ENCODE measurements at places on chromosomes 3 and 15.

DNA sequence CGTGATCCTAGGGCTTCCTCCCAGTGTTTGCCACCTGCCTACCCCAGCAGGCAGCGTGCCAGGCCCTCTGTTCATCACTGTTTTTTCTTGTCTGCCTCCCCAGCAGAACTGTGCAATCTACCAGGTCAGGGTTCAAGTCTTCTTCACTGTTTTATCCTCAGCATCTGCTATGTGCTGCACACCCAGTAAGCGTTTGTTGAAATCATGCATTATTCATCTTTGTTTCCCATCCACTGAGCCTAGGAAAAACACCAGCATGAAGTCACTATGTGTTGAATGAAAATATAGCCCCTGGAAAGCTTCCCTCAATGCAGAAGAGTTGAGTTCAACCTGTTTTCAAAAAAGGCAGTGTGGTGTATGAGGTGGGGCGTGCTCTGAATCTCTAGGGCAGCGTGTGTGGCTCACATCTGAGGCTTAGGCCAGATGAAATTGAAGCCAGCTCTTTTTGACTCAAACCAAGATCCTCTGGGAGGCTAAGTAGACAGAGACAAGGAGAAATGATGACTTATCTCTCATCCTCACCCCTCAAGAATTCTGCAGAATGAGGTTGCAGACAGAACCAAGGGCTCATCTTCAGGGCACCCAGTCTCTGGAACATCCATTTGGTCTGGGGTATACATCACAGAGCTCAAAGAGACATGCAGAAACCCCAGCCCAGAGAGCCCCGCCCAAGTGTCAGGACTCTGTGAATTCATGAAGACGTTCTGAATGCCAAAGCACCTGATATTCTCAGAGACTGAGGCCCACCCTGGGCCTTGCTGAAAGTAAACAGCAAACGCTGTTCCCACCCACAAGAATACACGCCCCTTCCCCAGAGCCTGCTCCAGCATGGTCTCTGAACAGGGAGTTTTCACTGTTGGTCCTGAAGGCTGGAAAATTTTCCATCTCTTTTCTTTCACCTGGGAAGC, 5.7 kb upstream of the CAV3 start:
- H3K36me3 ChIP-seq = no peaks in the 10 kb centered on the region
- no peaks in the 10 kb centered on the region for H3K4me1 ChIP-seq
- no peak overlapping the region for H3K27ac ChIP-seq
- no peaks in the 10 kb centered on the region for H3K27me3 ChIP-seq

DNA sequence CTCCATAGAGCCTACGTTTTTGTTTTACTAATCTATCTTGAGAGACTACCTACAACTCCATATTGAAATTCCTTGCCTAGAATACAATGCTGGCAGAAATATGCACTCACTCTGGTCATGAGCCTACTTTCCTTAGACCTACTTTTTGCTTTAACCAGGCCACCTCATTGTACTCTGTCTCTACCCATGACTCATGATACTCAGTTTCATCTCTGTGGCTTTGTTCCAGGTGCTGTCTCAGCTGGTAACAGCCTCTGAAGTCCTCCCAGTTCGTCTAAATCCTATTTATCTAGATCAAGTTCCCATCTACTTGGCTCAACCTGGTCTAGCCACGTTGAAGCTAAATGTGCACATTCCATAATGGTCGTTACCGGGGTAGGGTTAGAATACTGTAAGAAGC, 536.4 kb downstream of the RSL24D1 start:
- no peaks in the 10 kb centered on the region for H3K4me1 ChIP-seq

DNA sequence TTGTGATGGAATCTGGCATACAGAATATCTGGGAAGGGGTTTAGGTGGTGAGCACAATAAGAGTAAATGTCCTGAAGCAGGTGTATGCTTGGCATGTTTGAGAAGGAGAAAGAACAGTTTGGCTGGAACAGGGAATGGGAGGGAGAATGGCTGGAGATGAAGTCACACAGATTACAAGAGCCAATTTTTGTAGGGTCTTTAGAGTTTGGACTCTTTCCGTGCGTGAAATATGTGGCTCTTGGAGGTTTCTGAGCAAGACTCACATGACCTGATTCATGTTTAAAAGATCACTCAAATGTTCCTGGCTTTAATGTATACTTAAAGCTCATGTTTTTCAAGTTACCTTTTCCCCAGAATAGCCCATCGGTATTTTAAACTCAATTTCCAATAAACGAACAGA, 32.8 kb downstream of the SPRED1 start:
- no peak for DNase-seq
- no peaks in the 10 kb centered on the region for H3K27me3 ChIP-seq
- H3K36me3 ChIP-seq = no peaks in the 10 kb centered on the region
- no peaks in the 10 kb centered on the region for H3K4me1 ChIP-seq
- no peak overlapping the region for H3K4me3 ChIP-seq

GRCh38 chr3:102124282-102124681, 275.0 kb downstream of the NFKBIZ start:
- no peak for DNase-seq
- H3K4me3 ChIP-seq = no peak overlapping the region
- no peaks in the 10 kb centered on the region for H3K36me3 ChIP-seq
- peak overlapping the region; percentile 69 for H3K27ac ChIP-seq
- no peaks in the 10 kb centered on the region for H3K27me3 ChIP-seq

DNA sequence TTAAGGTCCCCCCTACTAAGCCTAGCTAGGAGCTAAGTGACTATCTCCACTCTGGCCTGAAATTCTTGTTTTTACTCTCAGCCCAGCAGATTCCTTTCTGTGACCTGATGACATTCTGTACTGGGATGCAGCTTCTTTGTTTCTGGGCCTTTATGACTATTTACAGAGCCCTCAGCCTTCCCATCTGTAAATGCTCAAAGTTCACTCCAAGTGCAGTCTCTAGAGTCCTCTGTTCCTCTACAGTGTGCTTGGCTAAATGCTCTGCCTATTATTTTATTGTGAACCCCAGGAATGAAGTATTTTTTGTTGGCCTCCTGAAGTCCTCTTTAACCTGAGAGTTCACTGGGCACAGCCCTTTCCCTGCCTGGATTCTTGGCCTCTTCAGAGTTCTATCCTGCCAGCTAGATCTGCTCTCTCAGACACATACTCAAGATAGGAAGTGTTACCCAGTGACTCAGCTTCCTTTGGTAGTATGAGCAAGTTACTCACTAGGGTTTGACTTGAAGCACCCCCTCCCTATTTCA, 278.1 kb upstream of the P2RY1 start:
- H3K4me3 ChIP-seq = no peak overlapping the region
- no peaks in the 10 kb centered on the region for H3K4me1 ChIP-seq
- H3K27ac ChIP-seq = no peak overlapping the region
- DNase-seq = no peak
- H3K27me3 ChIP-seq = no peaks in the 10 kb centered on the region
- H3K36me3 ChIP-seq = no peaks in the 10 kb centered on the region

DNA sequence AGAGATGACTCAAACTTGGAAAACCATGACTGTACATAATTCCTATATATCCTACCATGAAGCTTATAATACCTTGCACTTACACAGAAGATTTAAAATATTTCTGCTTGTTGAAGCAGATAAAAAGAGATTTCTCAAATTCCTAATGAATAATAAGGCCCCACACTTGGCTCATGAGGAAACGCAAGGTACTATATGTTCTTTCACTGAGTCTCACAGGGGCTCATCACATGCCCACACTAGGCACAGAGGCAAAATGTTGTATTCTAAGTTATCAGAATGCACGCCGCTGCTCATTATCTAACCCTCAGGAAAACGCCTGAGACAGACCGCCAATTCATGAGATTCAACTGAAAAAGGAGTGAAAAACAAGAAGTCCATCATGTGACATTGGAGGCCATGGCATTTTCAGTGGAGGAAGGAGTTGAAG, 5.6 kb downstream of the MYO1E start:
- no peak for DNase-seq
- peaks cover 14% of the 10 kb centered on the region for H3K4me1 ChIP-seq
- no peaks in the 10 kb centered on the region for H3K27me3 ChIP-seq
- H3K27ac ChIP-seq = no peak overlapping the region
- H3K4me3 ChIP-seq = no peak overlapping the region

DNA sequence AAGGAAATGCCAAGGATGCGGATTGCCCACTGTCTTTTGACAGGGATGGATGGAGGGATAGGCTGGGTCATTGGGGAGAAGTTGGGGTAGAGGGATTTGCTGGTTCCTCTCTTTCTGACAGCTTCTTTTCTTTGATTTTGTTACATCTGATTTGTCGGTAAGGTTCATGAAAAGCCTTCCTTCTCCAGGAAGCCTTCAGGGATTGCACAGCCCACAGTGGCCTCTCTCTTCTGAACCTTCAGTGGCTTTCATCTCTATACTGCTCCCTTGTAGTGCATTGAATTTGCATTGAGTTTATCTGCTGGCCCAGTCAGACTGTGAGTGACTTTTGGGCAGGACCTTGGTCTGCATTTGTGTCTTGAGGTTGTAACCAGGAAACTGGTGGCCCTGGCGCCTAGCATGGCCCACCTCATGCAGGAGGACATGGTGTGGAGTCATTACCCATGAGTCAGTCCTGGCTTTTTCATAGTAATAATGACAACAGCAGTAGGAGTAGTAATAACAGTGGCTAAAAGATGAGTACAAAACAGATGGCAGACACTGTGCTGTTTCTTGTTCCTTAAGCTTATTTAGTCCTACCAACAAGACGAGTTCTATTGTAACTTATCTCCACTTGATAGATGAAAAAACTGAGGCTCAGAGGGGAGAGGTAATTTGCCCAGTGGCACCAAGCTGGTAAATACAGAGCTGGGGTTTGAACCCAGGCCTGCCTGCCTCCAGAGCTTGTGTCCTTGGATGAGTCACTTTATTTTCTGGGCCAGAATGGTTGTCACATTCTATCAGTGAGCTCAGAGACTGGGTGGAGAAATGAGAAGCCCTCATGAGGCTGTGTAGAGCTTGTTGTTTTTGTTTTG, 28.4 kb downstream of the SMAD6 start:
- H3K4me1 ChIP-seq = peaks cover 19% of the 10 kb centered on the region
- no peaks in the 10 kb centered on the region for H3K27me3 ChIP-seq
- no peaks in the 10 kb centered on the region for H3K36me3 ChIP-seq

DNA sequence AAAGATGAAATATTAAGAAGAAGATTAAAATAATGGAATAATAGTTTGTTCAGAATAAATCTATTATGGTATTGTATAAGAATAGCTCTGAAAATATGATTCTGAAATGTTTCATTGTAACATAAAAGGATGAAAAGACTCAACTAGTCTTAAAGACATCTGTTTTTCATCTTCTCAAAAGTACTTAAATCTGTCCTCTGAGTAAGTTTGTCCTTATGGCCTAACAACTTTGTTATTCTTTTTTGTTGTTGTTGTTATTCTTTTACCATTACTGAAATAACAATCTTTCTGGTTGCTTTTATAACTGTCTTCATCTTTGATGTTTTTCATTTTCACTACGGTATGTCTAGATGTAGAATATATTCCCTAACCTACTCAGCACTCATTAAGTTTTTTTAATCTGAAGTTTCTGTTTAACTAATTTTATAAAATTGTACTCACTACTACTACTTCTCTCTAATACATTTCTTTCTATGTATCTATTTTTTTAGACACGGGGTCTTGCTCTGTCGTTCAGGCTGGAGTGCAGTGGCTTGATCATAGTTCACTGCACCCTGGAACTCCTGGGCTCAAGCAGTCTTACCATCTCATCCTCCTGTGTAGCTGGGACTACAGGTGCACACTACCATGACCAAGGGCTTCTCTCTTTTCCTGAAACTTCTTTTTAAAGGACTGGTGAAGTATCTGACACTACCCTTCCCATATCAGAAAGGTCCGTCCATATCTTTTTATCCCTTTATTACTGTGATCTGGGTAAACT, 240.7 kb downstream of the PCCB start:
- H3K36me3 ChIP-seq = no peaks in the 10 kb centered on the region
- DNase-seq = no peak
- H3K27me3 ChIP-seq = no peaks in the 10 kb centered on the region
- no peak overlapping the region for H3K4me3 ChIP-seq
- no peaks in the 10 kb centered on the region for H3K4me1 ChIP-seq

DNA sequence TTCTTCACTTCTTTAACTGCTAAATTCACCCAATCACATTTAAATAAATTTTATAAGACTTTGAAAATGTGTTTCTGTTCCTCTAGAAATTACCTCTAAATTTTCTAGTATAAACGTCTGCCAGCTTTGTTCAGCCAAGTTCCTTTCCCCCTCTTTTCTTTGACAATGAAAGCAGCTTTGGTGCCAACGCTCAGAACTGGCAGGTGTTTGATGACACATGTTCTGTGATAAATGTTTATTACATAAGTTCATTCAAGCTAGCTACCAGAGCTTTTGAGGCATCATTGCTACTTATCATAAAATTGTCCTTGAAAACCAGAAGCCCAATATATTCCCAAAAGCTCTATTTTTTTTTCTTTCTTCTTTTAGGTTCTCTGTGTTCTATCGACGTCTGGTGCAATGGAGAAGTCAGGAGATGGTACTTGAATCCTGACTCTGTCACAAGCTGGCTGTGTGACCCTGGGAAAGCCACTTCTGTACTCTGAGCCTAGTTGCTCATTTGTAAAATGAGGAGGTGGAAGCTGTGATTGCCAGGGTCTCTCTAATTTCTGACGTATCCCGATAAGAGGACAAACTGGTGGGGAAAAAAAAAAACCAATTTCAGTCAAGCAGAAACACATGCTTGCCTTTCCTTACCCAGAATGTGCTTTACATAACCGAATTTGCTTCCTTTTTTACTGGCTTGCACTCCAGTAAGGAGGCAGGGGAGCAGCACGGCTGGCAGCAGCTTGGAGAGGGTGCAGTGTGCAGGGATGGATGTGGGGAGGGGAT, 187.1 kb upstream of the LPP start:
- H3K4me1 ChIP-seq = no peaks in the 10 kb centered on the region
- H3K36me3 ChIP-seq = no peaks in the 10 kb centered on the region
- H3K4me3 ChIP-seq = no peak overlapping the region
- H3K27ac ChIP-seq = no peak overlapping the region
- DNase-seq = no peak
- no peaks in the 10 kb centered on the region for H3K27me3 ChIP-seq

DNA sequence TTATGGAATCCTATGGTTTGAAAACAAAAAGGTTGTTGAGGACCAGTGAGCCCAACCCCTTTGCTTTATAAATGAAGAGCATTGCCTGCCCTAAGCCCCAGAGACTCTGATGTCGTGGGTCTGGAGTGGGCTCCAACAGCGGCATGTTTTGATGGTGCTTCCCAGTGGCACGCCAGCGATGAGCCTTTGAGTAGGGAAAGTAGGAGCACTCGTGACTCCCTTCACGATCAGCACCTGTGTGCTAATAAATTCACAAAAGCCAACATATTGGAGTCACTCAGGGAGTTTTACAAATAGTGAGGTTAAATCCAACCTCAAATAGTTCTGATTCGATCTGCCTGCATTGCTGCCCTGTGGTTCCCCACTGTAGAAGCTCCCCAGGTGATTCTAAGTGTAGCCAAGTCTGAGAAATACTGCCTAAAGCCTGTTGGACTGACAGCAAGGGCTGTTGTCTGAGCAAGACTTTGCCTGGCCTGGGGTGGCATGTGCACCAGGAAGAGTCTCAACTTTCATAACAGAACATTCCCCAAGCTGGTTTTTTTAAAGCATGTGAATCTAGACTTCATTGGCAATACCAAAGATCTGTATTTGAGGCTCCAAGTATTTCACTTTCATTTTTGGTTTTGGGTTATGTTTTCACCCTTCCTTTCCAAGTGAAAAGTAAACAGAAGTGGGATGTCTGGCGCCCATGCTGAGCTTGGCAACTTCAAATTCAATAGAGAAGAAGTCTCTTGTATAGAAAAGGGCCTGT, 9.9 kb downstream of the CCR5 start:
- H3K4me3 ChIP-seq = no peak overlapping the region
- peaks cover 6% of the 10 kb centered on the region for H3K4me1 ChIP-seq
- no peaks in the 10 kb centered on the region for H3K36me3 ChIP-seq
- peak overlapping the region; percentile 8 for H3K27ac ChIP-seq
- no peaks in the 10 kb centered on the region for H3K27me3 ChIP-seq

GRCh38 chr3:50155891-50156290, 767 bp downstream of the SEMA3F start:
- no peaks in the 10 kb centered on the region for H3K4me1 ChIP-seq
- H3K27me3 ChIP-seq = no peaks in the 10 kb centered on the region
- no peak for DNase-seq
- peak overlapping the region; percentile 54 for H3K4me3 ChIP-seq
- no peak overlapping the region for H3K27ac ChIP-seq

Measured in right lobe of liver (tissue), 6 donors.